Mesothelial cell of epicardium (in vitro differentiated cells): ENCODE measurements at places on chromosomes 4 and X.

DNA sequence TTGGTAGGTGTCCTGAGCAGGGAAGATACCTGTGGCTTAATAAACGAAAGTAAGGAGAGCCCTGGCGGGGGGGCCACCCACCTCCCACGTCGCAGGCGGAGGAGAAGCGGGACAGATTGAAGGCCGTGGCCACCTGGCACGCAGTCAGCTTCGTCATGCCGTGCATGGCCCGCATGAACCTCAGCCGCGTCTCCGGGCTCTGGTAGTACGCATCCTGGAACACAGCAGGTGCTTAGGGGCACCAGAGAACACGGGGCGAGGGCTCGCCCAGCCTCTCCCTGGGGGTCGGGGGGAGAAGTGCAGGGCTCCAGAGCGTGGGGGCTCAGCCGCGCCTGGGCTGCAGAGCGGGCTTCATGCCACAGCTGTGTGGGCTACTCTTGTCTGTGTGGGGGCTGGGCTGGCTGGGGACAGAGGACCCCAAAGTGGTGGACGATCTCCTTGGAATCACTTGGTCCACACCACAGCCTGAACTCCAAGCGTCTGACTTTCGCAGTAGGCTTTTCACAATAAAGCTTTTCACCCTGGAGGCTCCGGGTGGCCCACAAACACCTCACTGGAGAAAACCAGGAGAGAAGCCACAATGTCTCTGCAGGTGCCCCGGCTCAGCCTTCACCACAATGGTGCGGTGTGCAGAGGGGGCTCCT, 27.1 kb upstream of the SLC25A6 start:
- no peak for DNase-seq

GRCh38 chrX:119970574-119970973, 27.0 kb upstream of the NKAP start:
- no peak for DNase-seq

DNA sequence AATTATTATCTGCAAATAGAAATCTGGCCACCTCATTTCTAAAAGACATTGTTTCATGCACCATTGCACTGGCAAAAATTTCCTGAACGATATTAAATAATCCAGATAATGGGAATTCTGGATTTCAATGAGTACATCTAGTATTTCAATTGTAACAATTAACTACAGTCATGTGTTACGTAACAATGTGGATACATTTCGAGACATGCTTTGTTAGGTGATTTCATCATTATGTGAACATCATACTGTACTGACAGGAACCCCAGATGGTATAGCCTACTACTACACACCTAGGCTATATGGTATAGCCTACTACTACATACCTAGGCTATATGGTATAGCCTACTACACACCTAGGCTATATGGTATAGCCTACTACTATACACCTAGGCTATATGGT, 14.8 kb downstream of the LAMTOR3 start:
- DNase-seq: no peak

DNA sequence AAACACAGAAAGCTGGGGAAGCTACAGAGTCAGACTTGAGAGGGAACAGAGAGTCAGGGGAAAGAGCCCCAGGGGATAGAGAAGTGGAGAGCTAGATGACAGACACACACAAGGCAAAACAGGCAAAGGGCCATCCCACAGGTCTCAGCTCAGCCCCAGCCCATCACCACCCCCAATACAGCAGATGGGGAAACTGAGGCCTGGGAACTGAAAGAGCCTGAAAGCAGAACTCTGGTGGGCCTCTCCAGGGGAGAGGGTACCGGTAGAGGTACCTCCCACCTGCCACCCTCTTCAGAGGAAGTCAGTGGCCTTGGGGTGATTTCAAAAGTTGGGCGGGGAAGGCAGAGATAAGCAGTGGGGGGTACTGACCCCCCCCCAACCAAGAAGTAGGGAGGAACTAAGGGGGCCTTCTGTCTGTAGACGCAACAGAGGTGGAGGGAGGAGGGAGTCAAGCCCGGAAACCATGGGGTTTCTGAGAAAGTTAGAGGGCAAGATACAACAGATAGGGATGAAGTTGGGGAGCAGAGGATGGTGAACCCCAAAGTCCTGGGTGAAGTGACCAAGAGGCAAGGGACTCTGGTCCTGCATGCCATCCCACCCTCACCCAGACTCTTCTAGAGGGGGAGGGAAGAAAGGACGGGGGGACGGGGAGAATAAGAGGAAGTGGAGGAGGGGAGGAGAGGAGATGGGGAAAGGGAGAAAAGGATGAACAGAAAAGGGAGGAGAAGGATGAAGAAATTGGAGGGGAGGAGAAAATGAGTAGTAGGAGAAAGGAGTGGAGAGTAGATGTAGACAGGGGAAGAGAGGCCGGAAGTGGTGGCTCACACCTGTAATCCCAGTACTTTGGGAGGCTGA, 3.2 kb downstream of the GATA1 start:
- DNase-seq: no peak

- DNase-seq: no peak
Measured at GRCh38 chr4:140777386-140777785, 21.2 kb upstream of the TBC1D9 start.

- no peak for DNase-seq
Measured at GRCh38 chr4:95517576-95518345, 31.0 kb downstream of the UNC5C start.

DNA sequence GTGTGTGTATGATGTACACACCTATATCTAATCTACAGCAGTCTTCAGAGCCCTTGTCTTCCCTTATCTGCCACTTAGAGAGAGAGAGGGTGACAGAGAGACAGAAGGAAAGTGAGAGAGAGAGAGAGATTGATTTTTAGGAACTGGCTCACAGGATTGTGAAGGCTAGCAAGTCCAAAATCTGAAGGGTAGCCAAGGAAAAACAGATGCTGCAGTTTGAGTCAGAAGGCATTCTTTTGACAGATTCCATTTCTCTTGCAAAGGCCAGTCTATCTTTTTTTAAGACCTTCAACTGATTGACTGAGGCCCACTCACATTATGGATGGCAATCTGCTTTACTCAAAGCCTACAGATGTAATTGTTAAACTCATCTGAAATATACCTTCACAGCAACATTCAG, 664.0 kb upstream of the IGFBP7 start:
- no peak for DNase-seq

GRCh38 chrX:290476-291166, 9.4 kb downstream of the PLCXD1 start:
- DNase-seq: no peak

DNA sequence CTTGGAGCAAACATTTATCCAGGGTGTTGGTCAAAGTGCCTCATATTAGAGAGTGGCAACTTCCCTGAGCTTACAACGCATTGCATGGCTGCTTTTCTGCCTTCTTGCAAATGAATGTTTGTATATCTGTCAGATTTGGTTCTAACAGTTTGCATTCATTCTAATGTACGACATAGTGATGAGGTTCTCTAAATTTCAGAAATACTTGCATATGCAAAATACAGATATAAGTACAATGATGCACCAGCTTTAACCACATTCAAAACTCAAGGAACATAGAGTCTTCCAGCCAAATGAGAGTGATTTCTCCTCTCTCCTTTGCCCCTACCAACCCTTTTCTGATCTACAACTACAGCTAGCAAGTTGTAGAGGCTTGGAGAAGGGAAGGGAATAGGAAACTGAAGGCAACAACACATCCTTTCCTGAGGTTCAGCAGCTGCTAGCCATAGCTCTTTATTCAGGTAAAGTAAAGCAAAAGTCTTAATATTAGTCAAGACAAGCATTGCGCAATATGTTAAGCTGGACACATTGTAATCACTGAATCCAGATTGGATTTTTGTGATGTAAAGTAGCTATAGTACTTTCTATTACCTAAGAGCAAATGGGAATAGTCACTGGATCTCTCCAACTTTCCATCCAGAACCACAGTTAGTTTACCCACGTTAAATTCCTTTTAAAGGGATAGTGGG, 6.3 kb downstream of the TKTL2 start:
- no peak for DNase-seq

GRCh38 chr4:30763321-30763727, 43.2 kb downstream of the PCDH7 start:
- DNase-seq: no peak

- no peak for DNase-seq
Measured at GRCh38 chr4:146564492-146564891, 42.8 kb upstream of the SLC10A7 start.

GRCh38 chr4:105624530-105624929, 72.1 kb downstream of the ARHGEF38 start:
- no peak for DNase-seq

- no peak for DNase-seq
Measured at GRCh38 chrX:40366661-40367060, 214.1 kb upstream of the ATP6AP2 start.

DNA sequence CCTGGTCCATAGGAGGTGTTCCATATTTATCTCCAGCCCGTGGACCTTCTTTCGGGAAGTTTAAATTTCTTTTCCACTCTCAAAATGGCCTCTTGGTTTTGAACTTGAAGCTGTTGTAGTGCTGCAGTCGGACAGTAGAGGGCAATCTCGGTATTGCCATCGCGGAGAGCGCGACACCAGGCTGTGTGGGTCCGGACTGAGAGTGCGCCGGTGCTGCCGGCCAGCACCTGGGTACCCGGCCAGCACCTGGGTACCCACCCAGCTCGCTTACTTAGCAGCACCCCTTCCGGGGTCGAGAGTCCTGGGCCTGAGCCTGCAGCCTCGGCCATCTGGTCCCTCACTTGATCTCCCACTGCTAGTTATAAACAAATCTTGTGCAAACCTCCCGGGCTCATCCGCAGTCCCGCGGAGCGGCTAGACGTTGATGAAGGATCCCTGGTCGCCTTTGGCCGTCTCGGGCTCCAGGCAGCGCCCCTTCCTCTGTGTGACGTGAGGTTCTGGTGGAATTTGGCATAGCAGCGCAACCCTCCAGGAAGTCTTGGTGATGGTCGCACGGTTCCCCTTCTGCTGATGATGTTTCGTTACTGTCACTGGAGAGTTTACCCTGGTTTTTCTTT, 18.0 kb downstream of the FAM9A start:
- DNase-seq: no peak

DNA sequence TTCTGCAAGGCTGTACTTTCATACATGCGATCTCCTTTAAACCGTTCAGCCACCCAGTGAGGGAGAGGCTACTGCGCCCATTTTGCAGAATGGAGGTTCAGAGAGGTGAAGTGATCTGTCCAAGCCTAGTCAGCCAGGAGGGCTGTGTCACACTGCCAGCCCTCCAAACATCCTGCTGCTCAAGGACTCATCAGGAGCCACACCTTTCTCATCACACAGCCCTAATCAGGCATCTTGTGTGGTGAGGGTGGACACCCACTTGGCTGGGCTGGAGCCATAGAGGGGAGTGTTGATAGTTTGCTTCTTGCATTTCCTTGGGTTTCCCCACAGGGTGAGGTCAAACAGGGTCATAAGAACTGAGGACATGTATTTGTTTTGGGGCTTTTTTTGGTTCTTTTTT, 5.4 kb upstream of the CXCR3 start:
- DNase-seq: no peak

DNA sequence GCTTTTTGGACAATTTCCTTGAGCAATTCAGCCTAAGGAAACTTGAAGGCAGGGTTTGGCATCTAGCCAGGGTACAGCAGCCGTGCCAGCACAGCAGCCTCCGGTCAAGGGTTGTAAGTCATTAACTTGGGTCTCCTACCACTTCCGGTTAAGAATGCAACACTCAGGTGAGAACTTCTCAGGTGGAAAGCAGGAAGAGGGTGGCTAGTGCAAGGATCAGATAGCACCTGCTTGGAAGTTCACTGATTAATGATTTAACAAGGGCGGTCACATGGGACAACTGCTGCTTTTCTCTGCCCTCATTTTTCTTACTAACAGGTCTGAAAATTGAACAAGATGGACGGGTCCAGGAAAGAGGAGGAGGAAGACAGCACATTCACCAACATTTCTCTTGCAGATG, 30.1 kb upstream of the SCOC start:
- DNase-seq: no peak

- DNase-seq: no peak
Measured at GRCh38 chr4:185202984-185203485, 765 bp downstream of the CFAP97 start.

DNA sequence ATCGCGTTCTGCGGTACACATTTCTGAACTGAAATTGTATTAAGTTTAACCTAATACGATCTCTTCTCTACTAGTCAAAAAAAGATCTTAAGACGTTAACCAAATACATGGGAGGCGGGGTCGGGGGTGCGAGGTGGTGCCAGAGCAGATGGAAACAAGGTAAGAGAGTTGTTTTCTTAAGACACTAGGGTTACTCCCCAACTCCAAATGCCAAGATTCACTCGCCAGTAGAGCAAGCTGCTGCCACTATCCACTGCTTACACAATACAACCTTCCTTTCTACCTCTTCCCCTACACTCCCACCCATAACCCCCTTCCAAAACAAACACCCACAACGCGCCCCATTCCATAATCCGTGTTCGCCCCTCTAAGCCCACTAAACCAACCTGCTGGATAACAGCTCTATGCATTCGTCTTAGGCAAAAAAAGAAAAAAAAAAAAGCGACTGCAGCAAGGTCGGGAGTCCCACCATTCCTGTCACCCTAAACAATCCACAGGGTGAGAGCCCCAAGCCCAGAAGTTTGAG, 1.3 kb downstream of the LCORL start:
- DNase-seq: no peak

GRCh38 chr4:152451496-152451895, 84.4 kb downstream of the FBXW7 start:
- no peak for DNase-seq

DNA sequence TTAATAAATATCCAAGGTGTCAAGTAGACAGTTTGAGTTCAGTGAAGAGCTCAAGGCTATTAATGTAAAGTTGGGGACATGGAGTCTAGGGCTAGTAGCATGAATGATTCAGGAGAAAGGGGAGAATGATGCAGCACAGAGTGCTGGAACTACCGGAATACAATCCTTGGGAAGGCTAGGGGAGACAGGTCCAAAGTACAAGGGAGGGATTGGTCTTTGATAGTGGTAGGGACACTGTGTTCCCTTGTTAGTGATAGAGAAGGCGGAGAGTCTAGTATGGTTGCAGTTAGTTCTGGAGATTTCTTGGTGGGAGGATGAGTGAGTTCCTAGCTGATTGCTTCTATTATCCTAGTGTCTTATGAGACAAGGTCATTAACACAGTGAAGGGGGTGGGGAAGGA, 8.7 kb downstream of the GCNA start:
- DNase-seq: no peak

DNA sequence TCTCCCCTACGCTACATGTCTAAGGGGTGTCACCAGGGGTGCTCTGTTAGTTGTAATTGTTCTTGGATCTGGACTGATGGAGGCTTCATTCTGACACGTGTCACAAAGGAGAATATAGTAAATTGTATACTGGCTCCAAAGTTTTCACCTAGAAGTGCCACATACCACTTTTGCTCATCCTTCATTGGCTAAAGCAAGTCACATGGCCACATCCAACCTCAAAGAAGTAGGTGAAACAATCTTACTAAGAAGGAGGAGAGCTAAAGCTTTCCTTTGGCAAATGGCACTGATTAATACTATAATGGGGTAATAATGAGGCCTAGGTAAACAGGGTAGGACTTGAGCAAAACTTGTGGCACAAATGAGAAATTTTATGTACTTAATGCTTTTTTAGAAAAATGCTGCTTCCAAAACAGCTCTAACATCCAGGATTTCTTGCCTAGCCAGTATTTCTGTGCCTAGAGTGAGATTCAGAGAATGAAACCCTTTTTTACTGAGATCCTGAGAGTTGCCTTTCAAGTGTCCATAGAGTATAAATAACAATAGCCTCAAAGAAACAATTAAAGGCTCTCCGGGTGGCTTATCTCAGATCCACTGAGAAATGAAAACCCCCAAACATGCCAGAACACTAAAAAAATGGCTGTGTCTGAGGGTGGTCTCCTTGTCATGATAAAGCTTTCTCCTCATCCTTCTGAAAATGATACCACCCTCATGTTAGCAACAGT, 34.7 kb downstream of the NHS start:
- no peak for DNase-seq

- no peak for DNase-seq
Measured at GRCh38 chrX:19715711-19716638, 171.4 kb downstream of the SH3KBP1 start.

- DNase-seq: no peak
Measured at GRCh38 chr4:10020871-10021652, at the start of gene SLC2A9. TSS of gene SLC2A9 (minus strand) at chr4:10021497. CDS start at chr4:10021429, 68 bp downstream.
